ENCODE measurements at places on chromosomes 6 and 20.

- no peak for DNase-seq
Observed at GRCh38 chr6:135347887-135348286, 149.7 kb downstream of the AHI1 start.

- no peak for DNase-seq
Observed at GRCh38 chr20:8489094-8489883, 357.2 kb downstream of the PLCB1 start.

DNA sequence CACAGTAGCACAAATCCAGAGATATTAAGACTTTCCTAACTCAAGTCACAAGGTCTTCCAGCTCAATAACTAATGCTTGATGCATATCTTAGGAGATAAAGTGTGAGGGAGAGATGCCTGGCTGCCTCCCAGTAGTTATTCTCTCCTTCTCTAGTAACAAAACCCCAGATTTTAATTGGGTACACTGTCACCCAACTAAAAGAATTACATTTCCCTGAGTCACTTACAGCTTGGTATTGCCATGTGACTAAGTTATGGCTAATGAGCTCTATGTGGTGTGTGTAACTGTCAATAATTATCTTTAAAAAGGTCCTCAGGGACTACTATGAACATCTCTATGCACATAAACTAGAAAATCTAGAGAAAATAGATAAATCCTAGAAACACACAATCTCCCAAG, 32.0 kb downstream of the KIF6 start:
- no peak for DNase-seq

GRCh38 chr20:39960522-39961428, 728.3 kb downstream of the MAFB start:
- DNase-seq = no peak

GRCh38 chr6:112881027-112881426, 533.9 kb downstream of the RFPL4B start:
- DNase-seq = no peak

DNA sequence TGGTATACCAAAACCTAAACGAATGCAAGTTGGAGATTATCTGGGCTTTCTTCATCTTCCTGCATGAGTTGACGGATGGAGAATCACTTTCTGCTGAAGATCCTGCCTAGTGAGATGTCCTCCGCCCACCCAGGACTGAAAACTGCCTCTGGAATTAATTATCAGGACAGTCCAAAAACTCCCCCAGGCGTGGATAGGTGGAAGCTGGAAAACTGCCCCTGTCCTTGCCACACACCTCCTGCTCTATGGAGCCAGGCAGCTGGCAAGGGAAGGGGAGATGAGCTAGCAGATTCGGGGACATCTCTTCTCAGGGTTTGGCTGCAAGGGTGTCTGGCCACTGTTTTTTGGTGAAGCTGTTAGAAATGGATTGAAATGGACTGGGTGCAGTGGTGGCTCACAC, 89.3 kb upstream of the ZNFX1 start:
- DNase-seq = no peak

DNA sequence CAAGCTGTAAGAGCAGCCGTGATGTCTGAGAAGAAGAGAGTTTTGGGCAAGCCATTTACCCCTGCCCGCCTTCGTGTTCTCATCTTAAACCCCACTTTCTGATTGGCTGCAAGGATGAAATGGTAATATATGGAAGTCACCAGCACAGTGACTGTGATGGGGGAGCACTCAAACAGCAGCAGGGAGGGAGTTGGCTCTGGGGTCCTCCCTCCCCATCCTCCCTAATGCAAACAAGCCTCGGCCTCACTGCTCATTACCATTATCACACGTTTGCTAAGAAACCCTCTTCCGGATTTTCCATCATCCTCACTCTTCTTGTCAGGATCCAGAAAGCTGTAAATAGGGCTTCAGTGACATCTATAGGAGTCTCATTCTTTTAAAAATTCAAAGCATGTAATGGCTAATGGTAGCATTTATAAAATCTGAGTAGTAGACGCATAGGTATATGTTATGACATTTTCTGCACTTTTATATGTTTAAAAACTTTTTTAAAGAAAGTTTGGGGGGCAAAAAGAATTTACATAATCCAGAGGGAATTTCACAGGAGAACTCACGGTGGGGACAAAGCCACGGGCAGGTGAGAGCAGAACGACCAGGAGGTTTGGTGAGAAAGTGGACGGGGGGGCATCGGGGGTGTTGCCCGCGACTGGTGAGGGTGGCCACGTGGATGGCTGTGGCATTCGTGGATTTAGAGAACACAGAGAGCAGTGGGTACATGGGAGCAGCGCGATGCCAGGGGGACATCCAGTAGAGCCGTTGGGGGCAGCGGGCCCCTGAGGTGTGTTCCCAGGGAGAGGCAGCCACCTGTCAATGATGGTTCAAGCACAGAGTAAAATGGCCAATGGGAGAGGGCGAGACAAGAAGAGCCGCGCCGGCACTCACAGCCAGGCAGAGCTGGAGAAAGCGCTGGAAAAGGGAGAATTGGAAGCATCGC, 29.6 kb downstream of the SUMO4 start:
- no peak for DNase-seq

- no peak for DNase-seq
Observed at GRCh38 chr20:57223648-57224489, 42.6 kb downstream of the BMP7 start.

DNA sequence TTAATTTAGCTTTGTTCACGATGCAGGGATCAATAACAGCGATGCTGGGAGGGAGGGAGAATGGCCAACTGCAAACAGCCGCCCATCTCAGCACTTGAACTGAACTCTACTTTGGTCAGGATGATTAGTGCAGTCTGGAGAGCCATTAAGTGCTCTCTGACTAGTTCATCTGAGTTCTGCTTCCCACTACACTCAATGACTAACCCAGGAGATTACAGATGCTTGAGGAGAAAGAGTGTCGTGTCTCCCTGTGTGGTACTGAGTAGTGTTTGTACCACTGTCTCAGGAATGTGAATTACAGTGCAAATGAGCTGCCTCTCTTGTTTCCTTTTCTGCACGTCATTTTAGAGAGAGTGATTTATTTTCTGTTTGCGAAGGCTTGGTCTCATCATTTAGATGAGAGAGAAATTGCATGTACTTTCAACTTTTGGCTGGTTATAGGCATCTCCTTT, 23.5 kb downstream of the CARMIL1 start:
- no peak for DNase-seq

DNA sequence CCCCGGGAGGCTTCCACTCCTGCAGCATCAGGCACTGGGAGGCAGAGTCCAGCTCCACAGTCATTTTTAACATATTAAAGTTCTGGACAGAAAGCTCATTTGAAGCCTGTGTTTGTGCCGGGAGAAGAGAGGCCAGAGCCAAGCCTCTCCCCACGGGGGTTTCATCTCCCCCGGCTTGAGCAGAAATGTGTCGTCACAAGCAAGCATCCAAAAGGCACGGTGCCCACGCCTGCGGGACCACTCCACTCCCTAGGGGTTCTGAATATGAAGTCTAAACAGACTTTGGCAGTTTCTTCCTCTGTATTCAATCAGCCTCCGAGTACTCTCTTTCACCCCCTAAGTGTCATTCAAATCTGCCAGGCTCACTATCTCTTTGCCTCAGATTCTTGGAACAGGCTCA, 75.3 kb downstream of the STK35 start:
- DNase-seq = no peak

DNA sequence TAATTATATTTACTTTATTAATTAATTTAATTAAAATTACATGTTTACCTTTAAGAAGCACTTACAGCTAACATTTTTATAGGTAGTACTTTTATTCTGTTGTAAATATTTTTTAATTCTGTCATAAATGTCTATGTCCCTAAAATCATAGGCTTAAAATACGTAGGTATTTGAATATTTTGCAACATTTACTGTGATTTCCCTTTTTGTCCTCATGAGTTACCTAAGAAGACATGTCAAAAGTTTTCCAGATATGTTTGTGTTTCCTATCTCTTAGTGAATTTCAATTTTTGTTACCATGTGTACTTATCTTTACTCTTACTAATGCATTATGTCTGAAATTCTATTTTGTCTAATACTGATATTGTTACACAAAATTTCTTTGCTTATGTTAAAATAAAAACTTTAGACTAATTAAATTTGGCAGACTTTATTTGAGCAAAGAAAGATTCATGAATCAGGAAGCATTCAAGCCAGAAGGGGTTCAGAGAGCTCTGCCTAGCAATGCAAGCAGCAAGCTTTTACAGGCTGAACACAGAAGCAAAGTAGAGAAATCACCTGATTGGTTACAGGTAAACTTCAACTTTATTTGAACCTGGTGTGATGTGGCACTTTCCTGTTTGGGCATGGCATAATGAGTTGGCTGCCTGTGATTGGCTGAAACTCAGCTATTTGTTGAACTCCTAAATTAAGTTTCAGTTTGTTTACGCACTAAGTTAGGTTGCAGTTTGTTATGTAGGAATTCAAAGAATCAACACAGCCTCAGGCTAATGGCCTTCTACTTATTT, 123.2 kb upstream of the TMEM170B start:
- DNase-seq = peak; percentile 78

DNA sequence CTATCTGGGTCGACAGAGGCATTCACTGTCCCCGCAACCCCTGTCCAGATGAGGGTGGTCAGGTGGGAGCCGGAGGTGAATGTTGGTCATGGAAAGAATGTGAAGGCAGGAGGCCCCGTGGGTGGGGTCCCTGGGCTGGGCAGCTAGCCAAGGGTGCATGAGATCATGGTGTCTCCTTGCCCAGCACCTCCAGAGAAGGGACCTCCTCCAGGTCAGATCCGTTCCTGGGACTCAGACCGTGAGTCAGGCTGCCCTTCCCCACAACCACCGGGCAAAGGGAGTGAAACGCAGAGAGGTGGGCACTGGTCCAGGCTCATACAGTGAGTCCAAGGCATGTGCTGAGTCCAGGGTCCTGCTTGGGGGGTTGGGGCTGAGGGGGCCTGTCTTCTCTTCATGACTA, 3.5 kb downstream of the FOXS1 start:
- no peak for DNase-seq

GRCh38 chr6:107816818-107817217, 7.3 kb downstream of the SCML4 start:
- no peak for DNase-seq

DNA sequence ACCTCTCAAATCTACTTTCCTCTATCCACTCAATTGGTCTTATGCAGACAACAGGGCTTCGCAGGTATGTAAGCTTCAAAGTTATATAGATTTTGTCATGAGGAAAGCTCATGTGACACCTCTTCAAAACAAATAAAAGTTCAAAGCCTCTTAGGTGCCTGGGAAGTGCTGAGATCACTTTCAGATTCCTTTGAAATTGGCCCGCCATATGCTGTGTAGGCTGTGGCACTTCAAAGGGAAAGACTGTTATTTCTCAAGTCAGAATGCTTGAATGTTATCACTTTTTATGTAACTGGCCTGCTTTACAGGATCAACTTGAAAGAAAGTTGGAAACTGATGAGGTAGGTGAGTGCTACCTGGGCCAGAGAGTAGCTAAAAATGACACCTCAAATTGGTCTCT, 67.1 kb upstream of the GFRAL start:
- DNase-seq = no peak

DNA sequence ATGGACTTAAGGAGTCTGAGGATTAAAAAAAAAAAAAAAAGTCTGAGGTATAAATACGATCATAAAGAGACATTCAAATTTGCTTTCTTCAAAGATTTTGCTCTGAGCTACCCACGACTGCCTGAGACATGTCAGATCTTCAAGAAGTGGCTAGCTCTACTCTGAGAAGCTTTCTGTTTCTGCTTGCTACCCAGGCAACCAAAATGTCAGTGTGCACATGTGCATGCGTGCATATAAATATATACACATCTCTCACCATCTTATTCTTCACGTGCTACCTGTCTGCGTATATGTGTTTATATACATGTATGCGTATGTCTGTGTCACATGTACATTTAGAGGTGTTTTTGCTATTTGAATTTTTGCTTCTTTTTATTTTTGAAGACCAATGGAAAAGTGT, 299.6 kb upstream of the STXBP5 start:
- DNase-seq = no peak

- no peak for DNase-seq
Observed at GRCh38 chr20:8151372-8151771, 19.3 kb downstream of the PLCB1 start.

GRCh38 chr6:37236921-37237320, 20.7 kb upstream of the TBC1D22B start:
- DNase-seq = no peak

- no peak for DNase-seq
Observed at GRCh38 chr6:142412241-142412640, 110.4 kb downstream of the ADGRG6 start.

DNA sequence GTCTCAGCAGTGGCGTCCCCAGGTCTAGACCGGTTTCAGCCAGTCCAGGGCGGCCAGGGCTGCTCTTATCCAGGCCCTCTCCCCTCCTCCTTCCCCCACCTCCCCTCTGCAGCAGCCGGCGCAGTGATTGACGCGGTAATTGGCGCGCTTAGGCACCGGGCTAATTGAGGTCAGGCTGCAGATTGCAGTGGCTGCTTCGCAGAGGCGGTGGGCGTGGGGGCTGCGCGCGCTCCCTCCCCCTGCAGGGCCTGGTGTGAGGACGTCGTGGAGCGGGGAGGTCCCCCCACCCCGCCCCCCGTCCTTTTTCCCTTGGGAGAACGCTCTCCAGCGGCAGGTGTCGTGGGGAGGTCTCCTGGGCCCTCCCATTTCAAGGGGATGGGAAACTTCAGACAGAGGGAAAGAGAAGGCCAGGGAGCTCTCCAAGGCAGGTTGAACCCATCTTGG, 70.4 kb upstream of the BLCAP start:
- DNase-seq = no peak

- no peak for DNase-seq
Observed at GRCh38 chr20:42945234-42945994, 244.3 kb downstream of the PTPRT start.

DNA sequence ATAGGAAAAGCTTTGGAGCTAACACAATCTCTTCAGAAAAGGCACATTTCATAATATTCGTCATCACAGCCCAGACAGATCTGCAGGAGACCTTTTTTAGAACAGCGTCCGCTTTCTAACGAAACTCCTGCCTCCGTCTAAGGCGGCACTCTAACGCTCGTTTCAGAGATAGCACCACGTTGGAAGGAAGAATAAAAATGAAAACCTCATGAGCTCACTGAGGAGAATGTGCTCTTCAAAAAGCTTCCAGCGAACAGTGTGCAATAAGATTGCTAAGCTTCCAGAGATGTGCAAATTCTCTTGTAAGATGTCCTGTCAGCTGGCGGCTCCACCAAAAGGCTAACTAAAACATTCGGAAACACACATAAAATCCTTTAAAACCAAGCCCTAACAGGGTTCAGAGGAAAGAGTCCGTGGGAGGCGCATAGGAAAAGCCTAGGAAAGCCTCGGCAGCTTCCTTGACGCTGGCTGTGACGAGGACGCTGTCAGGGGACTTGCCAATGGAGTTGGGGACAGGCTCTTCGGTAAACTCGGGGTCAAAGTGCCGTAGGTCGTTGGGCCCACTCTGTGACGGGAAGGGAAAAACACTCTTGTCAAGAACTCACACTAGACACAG, 117.6 kb upstream of the SLC2A12 start:
- no peak for DNase-seq

DNA sequence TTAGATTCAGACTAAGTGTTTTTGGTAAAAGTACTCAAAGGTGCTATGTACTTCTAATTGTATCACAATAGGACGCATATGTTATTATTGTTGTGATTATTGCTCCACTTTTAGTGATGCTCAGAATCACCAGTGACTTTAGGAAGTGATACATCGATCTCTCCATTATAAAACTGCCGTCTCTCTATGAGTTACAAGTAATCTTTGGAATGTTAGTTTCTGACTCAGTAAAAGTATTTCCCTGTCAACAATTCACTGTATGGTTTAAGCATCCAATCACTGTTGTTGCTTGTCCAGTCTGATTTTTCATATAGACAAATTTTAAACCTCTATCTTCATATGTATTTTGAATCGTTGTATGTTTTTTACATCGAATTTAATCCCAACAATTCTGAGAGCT, 9.4 kb downstream of the DCBLD1 start:
- DNase-seq = no peak

GRCh38 chr6:36783603-36784375, 55.5 kb downstream of the CPNE5 start:
- DNase-seq = no peak

GRCh38 chr20:52953020-52953419, 19.1 kb upstream of the TSHZ2 start:
- DNase-seq = no peak

All from activated CD8-positive, alpha-beta memory T cell treated with anti-CD3 and anti-CD28 coated beads, Interleukin-2, amount 10 ng/mL, durations not matched to agents 7 days and 5 days (primary cell).